NCI-H2029 treated with DMSO at 0.1 percent for 48 hours (cell line): ENCODE measurements at places on chromosomes 2 and 18.

DNA sequence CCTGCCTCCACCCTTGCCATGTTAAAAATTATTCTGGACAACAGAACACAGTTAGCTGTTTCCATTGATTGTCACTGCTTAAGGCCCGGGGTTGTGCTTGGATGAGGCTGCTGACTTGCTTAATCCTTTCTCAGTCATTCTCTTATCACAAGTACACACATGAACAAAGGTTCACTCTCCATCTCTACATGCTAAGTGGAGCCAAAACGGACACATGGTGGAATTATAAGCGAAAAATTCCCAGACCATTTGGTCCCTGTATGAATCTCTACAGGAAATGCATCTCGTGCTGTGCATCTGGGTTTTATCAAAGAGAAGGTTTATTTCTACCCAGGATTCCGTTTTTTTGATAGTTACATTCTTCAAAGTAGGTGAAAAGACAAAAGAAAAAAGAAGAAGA is 177.5 kb upstream of the ETAA1 start:
- DNase-seq: no peak

DNA sequence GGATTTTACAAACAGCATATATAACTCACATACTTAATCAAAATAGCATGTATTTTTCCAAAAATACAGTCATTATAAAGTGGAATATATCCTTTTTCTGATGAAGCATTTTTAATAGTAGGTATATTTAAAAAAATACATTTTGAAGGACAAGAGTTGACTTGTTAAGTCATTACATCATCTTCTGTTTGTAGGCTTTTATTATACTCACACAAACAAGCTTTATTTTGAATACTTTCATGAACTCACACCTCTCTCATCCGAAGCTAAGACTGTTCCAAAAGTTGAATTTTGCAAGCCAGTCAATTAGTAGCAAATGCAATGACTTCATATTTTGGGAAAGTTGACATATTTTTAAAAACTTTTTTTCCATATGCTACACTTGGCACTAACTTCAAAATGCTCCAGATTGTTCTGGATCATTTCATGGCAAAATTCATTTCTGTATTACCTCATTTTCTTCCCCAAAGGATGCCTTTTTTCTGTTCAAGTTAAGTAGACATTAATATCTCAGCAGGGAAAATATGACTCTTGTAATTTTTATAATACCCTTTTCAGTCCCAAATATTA is 68.5 kb upstream of the WDR75 start:
- no peak for DNase-seq

DNA sequence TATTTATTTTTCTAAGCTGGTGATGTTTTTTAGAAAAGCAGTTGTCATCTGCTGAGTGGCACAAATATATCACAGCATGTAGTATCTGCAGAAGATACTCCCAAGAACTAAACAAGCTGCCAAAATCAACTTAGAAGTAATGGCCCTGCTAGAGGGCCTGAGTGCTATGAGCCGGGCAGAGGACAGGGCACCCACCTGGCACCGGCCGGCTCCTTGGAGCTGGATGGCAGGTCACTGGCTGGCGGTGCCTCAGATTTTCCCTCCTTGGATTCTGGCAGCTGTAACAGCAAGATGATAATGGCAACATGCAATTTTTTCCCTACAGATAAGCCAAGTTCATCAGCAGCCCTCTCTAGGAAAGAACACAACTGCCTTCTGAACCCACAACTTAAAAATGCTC is 79.7 kb downstream of the EMILIN2 start:
- no peak for DNase-seq

GRCh38 chr2:175396696-175397095 is 215.2 kb upstream of the ATP5MC3 start:
- DNase-seq: no peak

DNA sequence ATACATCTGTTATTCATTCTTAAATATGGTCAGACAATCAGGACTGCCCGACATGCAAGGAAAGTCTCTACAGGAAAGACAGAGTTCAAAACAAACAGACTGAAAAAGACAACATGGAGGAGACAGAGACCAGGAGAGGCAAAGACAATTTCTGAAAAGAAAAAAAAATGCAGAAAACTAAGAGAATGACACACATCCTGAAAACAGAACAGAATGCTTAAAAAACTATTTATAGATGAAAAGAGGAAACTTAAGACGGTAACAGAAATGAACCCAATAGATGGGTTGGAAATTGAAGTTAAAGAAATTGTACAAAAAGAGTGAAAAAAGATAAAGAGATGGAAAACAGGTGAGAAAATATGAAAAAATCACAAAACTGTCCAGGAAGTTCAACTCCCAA is 95.7 kb downstream of the BCL2 start:
- DNase-seq: no peak

DNA sequence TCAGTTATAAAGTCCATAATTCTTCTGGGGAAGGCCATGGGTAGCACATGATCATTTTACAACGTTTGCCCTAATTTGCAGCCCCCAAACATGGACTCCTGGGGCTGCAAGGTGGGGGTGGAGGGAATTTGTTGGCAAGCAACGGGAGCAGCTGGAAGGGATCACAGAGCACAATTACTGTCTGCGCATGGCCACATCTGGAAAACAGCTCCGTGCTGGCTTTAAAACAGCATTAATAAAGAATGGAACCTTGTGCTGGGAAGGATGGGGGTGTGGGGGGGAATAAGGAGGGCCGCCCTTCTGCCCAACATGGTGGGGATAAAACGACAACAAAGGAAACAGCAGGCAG is 60.9 kb upstream of the SLC14A2 start:
- no peak for DNase-seq

DNA sequence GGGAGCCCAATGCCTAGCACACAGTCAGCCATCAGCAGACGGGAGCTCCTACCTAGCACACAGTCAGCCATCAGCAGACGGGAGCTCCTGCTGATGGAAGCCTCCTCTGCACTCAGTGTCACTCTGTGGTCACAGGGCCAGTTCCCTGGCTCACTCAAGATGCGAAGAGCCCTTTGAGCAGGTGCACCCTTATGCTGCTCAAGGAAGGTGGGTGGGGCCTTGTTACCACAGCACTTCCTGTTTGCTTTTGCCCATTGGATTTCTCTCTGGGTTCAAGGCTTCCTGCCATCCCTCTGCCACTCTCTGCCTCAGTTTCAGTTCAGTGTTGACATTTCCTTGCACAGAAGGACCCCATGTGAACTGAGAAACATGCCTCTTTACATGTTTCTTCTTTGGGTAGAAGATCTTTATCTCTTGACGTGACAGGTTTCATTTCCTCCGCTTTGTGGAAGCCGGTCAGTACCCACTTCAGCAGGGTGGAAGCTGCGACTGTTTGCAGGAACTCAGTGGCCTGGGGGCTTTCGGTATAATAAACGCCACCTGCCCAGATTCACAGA is 11.6 kb downstream of the TRIB2 start:
- no peak for DNase-seq

- DNase-seq: no peak
Observed at GRCh38 chr2:25421820-25422411, 80.2 kb upstream of the DNMT3A start.

DNA sequence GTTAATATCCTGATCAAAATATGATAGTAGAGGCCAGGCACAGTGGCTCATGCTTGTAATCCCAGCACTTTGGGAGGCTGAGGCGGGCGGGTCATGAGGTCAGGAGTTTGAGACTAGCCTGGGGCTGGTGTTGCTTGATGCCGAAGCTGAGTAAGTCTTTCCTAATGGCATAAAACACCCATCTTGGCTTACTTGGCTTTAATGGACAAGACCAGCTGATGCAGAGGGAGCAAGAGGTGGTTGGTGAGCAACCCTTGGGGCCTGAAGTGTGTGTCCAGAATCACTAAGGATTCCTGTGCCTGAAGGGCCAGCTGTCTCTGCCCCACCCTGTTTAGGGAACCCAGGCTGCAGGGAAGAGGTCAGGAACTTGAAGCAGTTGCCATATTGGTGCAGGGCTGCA is 217.2 kb downstream of the ARL4C start:
- no peak for DNase-seq

DNA sequence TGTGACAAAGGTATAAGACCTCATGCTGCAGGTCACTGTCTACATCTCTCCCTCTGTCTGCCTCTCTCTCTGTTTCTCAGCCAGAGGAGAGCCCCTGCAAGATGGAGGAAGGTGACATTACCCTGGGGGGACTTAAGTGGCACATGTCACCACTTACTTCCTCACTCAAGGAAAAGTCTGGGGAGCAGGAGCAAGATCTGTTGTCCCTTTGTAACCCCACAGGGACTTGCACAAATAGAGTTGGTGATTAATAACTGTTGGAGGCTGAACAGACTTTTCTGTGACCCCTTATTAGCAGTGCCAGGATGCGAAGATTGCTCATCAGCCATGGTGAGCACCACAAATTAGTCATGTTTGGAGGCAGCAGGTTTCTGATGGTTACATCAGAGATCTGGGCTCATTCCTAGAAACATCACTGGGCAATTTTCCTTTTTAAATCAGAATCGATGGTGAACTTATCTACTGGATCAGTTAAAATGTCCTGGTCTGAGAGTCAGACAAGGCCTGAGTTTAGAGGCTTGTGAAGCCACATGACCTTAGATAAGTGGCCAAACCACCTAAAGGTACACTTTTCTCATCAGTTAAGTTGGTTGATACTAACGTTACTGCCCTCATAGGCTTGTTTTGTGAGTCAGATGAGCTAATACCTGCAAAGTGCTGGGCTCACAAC is 81.2 kb upstream of the LTBP1 start:
- DNase-seq: no peak

- DNase-seq: no peak
Observed at GRCh38 chr2:46796843-46797625, 118.6 kb downstream of the MCFD2 start.

DNA sequence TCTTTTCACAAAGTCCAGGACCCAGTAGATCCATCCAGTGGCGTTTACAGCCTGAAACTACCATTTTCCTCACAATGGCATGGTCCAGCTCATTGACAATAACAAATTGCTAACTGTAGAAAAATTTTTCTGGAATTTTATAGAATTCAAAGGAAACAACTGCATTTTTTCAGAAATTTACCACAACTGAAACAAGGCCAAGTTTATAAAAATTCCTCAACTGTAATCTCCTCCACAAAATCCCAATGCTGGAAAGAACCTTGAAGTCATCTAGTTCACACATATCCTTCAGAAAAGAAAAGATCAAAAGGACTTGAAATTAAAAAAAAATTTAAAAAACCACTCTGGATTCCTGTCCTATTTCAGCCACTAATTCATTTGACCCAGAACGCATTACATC is 226.0 kb upstream of the CTAGE1 start:
- no peak for DNase-seq

- no peak for DNase-seq
Observed at GRCh38 chr18:61741881-61742454, 150.8 kb downstream of the RNF152 start.

- no peak for DNase-seq
Observed at GRCh38 chr2:63673865-63674533, 85.2 kb downstream of the MDH1 start.

DNA sequence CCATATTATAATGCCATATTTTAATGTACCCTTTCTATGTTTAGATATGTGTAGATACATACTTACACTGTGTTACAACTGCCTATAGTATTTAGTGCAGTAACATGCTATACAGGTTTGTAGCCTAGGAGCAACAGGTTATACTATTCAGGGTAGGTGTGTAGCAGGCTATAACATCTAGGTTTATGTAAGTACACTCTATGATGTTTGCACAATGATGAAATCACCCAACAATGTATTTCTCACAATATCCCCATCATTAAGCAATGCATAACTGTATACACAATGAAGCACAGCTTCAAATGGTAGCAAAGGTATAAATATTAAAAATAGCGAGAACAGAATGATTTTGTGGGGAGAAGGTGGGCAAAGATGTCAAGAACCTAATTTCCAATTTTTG is 117.8 kb downstream of the DYM start:
- no peak for DNase-seq

DNA sequence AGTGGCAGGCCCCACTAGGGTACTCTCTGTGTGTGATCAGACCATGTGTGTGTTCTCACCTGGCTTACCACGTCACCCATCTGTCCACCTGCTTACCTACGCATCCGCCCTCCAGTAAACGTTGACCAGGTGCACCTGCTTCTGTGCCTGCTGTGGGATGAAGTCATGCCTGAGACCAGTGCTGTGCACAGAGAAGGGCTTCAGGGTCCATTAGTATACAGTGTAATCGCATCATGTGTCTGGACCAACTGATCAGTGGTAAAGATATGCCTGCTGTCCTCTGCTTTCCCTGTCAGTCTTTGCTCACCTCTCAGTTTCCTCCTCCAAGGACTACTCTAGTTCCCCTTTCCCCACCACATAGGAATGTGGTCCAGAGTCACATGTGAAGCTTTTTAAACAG is 109.3 kb downstream of the FHOD3 start:
- DNase-seq: peak; percentile 10

DNA sequence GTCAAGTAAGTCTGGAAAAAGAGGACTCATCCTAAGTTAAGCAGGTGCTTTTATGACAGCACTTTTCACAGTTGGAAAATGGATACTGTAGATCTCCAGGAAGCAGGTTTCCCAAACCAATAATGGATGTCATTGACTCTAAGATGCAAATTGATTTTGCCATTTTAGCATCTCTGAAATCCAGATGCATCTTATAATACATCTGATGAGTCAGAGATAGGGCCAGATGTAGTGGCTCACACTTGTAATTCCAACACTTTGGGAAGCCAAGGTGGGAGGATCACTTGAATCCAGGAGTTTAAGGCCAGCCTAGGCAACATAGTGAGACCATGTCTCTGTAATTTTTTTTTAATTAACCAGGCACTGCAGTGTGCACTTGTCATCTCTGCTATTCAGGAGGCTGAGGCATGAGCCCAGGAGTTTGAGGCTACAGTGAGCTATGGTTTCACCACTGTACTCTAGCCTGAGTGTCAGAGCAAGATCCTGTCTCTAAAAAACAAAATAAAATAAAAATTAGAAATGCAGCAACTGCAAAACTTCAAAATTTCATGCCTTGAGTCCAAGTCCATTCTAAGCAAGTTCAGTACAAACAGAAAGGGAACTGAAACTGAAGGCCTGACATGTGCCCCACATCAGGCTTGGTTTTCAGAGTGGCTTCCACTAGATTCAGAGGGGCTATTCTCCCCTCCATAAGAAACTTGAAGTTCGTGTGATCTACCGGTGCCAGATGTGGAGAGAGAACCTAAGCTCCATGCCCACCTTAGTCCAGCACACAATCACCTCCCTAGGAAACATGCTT is 267.8 kb upstream of the NCKAP5 start:
- DNase-seq: no peak

GRCh38 chr2:175123254-175123653 is 44.7 kb downstream of the ATF2 start:
- no peak for DNase-seq

- no peak for DNase-seq
Observed at GRCh38 chr18:55092166-55092565, 132.9 kb upstream of the CCDC68 start.

DNA sequence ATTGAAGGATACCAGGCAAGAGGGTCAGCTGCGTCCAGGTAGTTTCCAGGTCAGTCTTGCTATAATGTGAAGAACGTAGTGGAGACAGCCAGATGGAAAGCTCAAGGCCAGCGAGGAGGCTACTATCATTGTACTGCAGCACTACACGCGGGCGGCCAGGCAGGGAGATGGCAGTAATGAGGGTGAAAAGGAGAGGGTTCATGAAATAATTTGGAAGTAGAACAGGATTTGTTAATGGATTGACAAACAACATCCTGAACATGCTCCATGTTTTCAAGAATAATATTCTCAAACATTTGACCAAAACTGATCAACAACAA is 17.1 kb downstream of the SPIRE1 start:
- no peak for DNase-seq
